Thyroid gland (tissue), 4 donors: ENCODE measurements at places on chromosomes 3 and 15. TPM values are rescaled to one million over a fixed set of nuclear protein-coding genes. Genes with fewer than 3 reads are reported as not detected.

TGM5 gene
- not detected for total RNA-seq

DNA sequence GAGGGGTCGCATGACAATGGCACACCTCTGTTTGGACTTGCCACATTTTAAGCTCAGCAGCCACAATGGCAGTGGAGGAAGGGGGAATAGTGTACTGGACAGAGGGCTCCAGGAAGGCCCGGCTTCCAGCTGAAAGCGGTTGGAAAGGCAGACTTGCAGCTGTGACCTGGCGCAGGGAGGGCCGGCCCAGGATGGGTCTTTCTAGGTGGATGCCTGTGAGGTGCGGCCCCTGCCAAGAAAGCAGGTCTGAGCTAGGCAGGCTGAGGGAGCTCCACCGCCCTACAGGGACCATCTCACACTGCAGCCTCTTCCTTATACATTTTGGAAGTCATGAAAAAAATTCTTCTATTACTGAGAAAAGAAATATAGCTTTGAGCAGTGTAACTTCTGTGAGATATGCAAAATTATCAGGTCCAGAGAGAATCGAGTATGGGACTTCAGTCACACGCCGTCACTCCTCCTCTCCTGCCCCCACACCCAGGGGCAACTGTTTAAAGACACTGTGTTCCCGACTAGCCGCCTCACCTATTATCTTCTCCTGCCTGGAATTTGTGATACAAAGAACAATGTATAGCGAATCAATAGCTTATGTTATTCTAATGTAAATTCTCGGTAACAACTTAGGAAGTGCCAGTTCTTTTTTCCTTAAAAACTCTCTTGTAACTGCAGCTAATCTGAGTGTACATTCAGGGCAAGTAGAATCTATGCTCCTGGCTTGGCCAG, 331.0 kb downstream of the OCA2 start:
- no peaks in the 10 kb centered on the region for H3K36me3 ChIP-seq
- H3K4me1 ChIP-seq = no peaks in the 10 kb centered on the region
- H3K4me3 ChIP-seq = no peak overlapping the region
- no peak overlapping the region for H3K27ac ChIP-seq

PLA2G4F gene
- 20.2 TPM for total RNA-seq

RCN2 gene
- 56.3 TPM for total RNA-seq
